ENCODE measurements at places on chromosomes 16 and 17. TPM values are rescaled to one million over a fixed set of nuclear protein-coding genes. Genes with fewer than 3 reads are reported as not detected.

Gene MYL4
- 923 TPM for polyA plus RNA-seq

DNA sequence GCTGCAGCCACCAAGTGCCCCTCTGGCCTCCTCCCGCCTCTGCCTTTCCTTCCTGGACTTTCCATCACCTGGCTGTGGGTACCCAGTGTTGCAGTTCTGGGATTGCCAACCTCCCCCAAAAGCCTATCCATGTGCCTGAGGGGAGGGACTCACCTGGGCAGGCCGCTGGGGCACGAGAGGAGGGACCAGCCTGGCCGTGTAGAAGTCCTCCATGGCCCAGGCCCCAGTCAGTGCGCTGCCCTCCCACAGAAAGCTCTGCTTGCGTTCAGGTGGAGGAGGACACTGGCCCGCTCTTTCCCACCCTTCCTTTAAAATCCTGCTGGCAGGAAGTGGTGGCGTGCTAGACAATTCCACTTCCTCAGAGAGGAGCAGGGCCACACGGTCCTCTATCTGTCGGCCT is 14.2 kb downstream of the SLX4 start:
- DNase-seq = no peak

Gene CRYBA1
- polyA plus RNA-seq = not detected

- no peak for DNase-seq
Measured at GRCh38 chr17:32287804-32288511, 22.3 kb downstream of the RHBDL3 start.

GRCh38 chr17:31096106-31096436 is 1.3 kb downstream of the NF1 start:
- DNase-seq = no peak

GRCh38 chr16:12320298-12320706 is 343.8 kb downstream of the SNX29 start:
- DNase-seq = no peak

DNA sequence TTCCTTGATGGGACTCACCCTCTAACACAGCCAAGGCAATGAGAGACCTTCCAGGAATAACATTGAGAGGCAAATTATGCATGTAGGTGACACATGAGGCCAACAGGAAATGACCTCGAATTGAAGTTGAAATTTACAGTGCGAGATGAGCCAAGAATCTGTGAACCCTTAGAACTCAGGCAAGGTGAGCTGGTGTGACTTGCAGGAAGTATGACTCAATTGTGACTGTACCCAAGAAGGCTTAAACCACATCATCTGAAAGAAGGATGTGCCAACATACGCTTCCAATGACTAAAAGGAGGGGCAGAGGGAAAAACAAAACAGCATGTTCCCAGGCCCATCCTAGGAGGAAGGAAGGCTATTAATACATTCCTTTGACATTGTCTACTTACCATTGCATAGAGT is 44.8 kb downstream of the PITPNC1 start:
- DNase-seq = no peak

Gene HOXB8
- 1.4 TPM for polyA plus RNA-seq

Gene CD300LG
- polyA plus RNA-seq = 1.4 TPM

- DNase-seq = peak; percentile 75
Measured at GRCh38 chr17:2071455-2072281, 16.8 kb downstream of the HIC1 start.

Gene CHST5
- polyA plus RNA-seq = 0.07 TPM

Gene CLEC18C
- not detected for polyA plus RNA-seq

DNA sequence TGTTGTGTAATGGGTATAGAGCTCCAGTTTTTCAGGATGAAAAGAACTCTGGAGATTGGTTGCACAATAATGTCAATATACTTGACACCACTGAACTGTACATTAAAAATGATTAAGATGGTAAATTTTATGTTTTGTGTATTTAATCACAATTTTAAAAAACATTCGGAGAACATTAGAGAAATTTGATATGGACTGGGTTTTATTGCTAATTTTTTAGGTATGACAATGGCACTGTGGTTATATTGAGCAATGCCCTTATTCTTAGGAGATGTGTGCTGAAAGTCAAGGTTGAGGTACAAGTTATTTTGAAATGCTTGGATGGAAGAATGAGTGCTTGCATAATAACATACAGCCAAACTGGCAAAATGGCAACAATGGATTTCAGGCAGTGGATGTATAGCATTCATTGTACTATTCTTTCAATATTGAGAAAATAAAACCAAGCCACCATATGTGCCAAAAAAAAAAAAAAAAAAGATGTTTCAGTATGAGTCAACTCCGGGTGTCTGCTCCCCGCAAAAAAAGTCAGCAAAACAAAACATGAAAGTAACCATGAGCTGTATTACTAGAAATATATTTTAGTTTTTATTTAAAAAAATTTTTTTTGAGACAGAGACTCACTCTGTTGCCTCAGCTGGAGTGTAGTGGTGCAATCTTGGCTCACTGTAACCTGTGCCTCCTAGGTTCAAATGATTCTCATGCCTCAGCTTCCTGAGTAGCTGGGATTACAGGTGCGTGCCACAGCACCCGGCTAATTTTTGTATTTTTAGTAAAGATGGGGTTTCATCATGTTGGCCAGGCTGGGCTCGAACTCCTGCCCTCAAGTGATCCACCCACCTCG is 19.8 kb downstream of the HOXB1 start:
- no peak for DNase-seq

Gene TEX14
- polyA plus RNA-seq = 4.9 TPM

Gene BOLA2
- 5.7 TPM for polyA plus RNA-seq

Gene HLF
- polyA plus RNA-seq = 4.4 TPM

GRCh38 chr16:68236137-68236825 is 354 bp upstream of the ESRP2 start:
- no peak for DNase-seq

DNA sequence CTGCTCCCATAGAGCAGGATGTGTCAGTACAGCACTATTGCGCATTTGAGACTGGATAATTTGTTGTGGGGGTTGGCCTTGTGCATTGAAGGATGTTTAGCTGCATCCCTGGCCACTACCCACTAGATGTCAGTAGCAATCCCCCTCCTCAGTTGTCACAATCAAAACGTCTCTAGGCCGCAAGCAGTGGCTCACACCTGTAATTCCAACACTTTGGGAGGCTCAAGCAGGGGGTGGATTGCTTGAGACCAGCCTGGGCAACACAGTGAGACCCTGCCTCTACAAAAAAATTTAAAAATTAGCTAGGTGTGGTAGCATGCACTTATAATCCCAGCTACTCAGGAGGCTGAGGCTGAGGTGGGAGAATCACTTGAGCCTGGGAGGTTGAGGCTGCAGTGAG is 48.4 kb downstream of the CENPV start:
- DNase-seq = no peak

- no peak for DNase-seq
Measured at GRCh38 chr16:48102083-48103008, 53.4 kb downstream of the ABCC12 start.
